ENCODE measurements at places on chromosomes 1 and 21.

DNA sequence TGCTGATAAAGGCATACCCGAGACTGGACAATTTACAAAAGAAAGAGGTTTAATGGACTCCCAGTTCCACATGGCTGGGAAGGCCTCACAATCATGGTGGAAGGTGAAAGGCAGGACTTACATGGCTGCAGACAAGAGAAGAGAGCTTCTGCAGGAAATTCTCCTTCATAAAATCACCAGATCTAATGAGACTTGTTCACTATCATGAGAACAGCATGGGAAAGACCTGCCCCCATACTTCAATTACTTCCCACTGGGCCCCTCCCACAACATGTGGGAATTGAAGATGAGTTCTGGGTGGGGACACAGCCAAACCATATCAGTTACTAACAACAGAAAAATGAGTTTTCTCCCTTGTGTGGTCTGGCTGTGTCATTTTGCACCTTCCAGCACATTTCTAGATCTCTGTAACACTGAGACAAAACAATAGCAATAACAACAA lies 741.4 kb downstream of the KCNT2 start:
- no peak for DNase-seq

DNA sequence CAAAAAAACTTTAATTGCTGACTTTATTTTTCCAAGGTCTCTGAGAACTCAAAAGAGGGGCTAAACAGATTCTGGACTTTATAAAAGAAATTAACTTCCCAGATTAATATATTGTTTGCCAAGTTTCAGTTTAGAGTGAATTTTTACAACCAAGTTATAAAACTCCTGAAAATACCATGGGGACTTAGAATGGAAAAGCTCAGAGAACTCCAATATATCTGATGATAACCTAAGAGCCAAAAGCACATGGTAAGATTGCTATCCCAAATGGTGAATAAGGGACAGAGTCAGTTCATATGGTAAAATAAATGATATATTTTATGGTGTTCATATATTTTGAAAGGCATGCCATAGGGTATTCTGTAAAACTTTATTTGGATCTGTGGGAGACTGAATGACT lies 470.9 kb downstream of the TTLL7 start:
- DNase-seq, result no peak

- DNase-seq, result no peak
Measured at GRCh38 chr1:26705788-26706311, 10.0 kb downstream of the ARID1A start.

- DNase-seq, result no peak
Measured at GRCh38 chr1:57340334-57341070, 83.4 kb downstream of the DAB1 start.

DNA sequence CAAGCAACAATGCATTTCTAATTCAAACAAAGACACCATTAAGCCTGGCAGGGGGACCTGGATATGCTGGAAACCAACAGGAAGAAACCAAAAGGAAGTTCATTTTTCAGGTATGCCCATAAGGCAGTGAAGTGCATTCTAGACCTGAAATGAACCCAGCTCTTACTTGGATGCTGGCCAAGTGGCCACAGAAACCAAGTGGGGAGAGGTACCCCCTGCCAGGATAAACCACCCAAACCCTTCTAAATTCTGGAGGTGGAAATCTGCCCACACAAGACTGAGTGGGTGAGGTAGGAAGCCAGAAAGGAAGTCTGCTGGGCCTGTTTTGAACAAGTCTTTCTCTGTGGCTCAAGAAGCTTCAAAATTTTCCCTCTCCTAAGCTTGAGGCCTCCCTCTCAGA lies 2.6 kb downstream of the CD5L start:
- no peak for DNase-seq

- DNase-seq, result no peak
Measured at GRCh38 chr1:213564215-213564659, 423.5 kb upstream of the PROX1 start.

- DNase-seq, result no peak
Measured at GRCh38 chr1:83813576-83813975, 185.4 kb downstream of the TTLL7 start.

DNA sequence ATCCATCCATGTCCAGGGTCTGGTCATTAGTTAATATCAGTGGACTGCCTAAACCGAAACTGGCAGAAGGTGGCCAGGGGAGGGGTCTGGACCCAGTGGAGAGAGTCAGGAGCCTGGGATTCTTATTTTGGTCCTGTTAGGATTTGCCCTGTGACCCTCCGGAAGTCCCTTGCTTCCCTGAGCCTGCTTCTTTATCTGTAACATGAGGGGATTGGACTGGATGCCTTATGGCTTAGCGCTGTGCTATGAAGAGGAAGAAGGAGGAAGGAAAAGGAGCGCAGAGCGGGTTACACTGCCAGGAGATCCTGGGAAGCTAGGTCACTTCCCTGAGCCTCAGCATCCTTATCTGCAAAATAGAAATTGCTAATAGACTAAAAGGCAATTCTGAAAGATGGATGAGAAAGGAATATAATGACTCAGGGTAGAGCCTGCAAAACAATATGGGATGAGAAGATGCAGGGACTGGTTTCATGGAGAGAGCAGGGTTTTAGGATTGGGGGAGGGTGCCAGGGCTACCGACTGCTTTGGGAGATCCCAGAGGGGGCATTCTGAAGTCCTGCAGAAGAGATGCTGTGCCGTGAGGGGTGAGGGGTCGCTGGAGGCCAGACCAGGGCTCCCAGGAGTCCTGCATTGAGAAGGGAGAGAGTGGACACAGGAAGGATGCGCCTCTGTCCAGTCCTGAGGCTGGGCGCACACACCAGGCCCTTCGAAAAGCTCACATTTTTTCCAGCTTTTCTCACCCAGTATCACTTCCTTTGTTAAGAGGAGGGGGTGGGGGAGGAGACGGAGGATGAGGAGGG lies 460 bp upstream of the ADORA1 start:
- DNase-seq, result no peak

GRCh38 chr1:47444562-47445465 lies 7.0 kb downstream of the FOXD2 start:
- DNase-seq, result no peak

GRCh38 chr1:15696956-15697521 lies 12.9 kb downstream of the PLEKHM2 start:
- DNase-seq, result peak; percentile 14

- no peak for DNase-seq
Measured at GRCh38 chr1:147721716-147722115, 38.7 kb downstream of the GJA5 start.

DNA sequence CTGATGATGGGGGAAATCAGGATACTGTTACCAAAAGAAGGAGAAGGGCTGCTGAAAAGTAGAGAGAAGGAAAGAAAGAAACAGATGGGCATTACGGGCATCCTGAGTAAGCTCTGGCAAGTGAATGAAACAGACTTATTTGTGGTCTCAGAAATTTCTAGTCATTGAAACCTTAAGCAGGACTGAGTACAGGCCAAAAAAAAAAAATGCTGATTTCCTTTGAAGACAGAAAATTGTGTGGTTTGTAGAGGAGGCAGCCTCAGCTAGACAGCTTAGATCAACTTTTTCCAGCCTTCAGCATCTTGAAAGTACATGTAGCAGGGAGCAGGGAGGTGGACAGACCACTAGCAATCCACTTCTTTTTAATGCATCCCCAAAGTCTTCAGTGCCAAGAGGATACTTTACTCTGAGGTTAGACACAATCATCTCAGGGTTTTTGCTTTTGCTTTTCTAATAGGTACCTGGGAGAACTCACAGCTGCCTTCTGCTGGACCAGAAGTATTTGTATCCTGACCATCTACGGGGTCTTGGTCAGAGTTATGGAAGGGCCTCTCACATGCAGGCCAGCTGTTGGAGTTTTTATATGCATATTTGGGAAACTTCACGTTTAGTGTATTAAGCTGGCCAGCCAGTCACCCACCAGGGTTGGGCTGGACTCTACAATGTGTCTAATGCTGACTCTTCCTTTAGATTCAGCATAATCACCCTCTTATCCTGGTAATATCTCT lies 10.6 kb upstream of the CAPZB start:
- DNase-seq, result no peak

DNA sequence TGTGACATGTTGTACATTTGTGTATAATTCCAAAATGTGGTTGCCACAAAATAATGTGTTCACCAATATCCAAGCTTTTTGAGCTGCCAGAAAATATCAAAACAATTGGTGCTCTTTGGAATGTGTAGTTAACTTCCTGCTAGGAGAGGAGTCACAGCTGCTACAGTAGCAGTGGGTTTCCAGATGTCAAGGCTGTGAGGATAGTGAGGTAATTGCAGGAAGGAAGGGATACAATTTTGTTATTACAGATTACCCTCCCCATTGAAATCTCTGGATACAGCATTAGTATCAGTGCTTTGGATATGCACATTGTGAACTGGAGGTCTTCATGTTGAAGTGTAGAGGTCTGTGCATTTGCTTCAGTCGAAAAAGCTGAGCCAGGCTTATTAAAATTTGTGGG lies 253.2 kb downstream of the PTPRC start:
- no peak for DNase-seq

DNA sequence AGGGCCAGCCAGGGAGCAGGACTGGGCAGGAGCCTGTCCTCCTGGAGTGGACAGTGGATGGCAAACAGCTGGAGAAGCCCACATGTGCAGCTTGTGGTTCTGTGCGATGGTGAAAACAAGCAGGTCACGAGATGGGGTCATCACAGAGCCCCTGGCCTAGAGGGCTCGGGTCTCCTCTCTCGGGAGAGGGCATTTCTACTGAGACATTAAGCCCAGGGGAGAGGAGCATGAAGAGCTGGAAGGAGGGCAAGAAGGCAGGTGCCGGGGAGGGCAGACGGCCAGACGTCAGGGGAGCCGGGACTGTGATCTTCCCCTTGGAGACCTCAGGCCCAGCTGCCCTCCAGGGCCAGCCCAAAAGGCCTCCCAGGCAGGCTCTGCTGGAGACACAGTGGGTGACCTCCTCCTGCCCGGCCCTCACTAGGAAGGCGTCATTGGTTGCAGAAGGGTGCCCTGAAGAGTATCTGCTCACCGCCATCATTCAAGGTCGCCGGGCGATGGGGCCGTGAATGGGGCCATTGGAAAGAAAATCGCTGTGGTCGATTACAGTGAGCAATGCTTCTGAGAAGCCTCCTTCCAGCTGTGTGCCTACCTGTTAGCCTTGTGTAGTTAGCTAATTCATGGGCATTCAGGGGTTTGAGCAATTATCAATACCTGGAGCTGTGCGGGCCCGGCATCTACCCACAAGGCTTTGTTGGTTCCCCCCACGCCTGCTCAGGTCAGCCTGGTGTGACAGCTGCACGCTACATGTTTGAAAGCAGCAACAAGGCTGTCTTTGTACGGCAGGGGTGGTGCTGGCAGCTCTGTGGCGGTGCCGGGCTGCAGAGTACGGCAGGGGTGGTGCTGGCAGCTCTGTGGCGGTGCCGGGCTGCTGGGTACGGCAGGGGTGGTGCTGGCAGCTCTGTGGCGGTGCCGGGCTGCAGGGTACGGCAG lies 72.3 kb upstream of the ACTRT2 start:
- no peak for DNase-seq

DNA sequence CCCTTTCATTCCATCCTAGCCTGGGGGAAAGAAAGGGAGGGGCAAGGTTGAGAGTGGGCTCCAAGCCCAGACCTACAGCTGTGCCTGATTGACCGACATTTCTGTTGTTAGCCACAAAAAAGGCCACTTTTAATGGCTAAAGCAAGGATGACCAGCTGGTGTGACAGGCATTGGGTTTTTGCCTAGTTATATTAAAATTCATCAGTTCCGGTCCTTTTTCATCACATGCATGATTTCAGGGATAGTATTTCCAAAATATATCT lies 192.3 kb downstream of the ZNF326 start:
- no peak for DNase-seq

GRCh38 chr1:7220007-7220406 lies 434.8 kb downstream of the CAMTA1 start:
- no peak for DNase-seq

DNA sequence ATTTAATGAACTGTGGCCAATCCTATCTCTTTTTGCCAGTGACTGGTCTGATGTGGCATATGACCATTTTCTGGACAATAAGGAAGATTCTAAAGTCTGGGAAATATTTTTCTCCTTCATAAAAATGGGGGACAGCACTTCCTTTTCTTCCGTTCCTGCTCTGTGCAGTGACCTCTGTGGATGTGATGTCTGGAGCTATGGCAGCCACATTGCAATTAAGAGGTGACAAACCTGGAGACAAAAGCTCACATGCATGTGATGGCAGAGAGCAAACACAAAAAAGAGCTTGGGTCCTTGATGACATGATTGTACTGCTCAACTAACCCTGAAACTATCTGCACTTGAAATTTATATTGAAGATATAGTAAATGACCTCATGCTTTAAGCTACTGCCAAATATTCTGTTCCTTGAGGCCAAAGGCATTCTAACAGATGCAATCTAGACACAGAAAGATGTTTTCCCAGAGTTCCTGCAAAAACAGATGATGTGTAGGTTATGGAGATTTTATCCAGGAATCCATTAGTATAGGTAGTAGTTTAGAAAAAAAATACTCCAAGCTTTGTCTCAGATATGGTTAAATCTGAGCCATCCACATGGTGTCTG lies 2.2 kb upstream of the MAGI3 start:
- DNase-seq, result no peak

- DNase-seq, result peak; percentile 34
Measured at GRCh38 chr1:222880587-222880986, 65.7 kb downstream of the DISP1 start.

GRCh38 chr21:32765058-32765457 lies 6.5 kb downstream of the PAXBP1 start:
- no peak for DNase-seq

DNA sequence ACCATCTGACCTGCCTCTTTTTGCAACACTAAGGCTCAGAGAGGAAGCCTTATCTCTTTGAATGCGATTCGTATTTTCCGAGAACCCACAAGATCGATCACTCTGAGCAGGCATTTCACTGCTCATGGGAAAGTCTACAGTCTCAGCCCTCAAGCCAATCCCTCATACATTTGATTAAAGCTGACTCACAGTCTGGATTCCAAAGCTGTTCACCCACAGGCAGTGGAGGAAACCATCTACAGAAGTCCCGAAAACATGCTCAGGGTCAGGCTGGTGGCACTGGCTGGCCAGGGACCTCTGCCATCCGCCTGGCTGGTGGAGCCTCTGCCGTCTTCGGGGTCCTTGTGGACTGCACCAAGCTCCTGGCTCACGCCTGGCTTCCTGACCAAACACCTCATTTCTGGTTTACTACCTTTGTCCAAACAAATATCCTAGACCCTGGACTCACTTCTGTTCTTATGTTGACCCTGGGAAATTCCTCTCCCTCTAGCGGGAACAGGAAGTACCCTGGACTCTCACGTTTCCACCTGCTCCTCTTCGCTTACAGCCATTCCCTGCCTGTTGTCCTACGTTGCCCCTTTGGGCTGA lies 650.0 kb downstream of the SMYD3 start:
- DNase-seq, result no peak

GRCh38 chr21:26148840-26149354 lies 21.7 kb downstream of the APP start:
- no peak for DNase-seq

DNA sequence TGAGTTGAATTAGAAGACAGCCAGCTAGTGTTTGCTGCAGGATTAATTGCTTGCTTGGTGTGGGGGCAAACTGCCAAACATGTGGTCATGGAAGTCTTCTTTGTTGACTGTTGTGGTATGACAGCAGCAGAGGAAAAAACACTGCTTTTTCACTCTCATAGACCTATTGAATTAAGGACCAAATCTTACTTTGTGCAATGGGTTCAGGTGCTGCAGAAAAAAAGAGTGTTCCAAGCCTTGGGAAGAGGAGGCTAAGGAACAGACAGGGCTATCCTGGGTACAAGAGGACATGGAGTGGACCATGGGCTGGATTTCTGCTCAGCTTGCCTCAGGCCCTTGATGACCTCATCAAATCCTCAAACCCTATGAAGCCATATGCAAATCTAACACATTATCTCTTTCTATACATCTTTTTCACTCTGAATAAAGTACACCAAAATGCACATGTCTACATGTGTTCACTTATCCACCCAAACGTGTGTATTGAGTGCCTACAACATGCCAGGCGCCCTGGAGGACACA lies 61.5 kb downstream of the SIPA1L2 start:
- no peak for DNase-seq

GRCh38 chr1:66402194-66402593 lies 131.8 kb upstream of the SGIP1 start:
- DNase-seq, result no peak

Data from stimulated activated CD4-positive, alpha-beta T cell treated with anti-CD3 and anti-CD28 coated beads, Interleukin-4, amount 100 ng/mL, for 4 hours (primary cell).